Breast epithelium (tissue), 4 donors: ENCODE measurements at places on chromosomes 16 and 17.
A peak's percentile ranks its signal among the peaks of the same experiment; 100 is the strongest.

GRCh38 chr17:7997186-7997585 lies 5.2 kb upstream of the GUCY2D start:
- H3K4me1 ChIP-seq, result no peaks in the 10 kb centered on the region
- no peak overlapping the region for H3K4me3 ChIP-seq
- H3K27ac ChIP-seq, result no peak overlapping the region
- peaks cover 8% of the 10 kb centered on the region for H3K27me3 ChIP-seq
- no peaks in the 10 kb centered on the region for H3K36me3 ChIP-seq
- DNase-seq, result no peak

DNA sequence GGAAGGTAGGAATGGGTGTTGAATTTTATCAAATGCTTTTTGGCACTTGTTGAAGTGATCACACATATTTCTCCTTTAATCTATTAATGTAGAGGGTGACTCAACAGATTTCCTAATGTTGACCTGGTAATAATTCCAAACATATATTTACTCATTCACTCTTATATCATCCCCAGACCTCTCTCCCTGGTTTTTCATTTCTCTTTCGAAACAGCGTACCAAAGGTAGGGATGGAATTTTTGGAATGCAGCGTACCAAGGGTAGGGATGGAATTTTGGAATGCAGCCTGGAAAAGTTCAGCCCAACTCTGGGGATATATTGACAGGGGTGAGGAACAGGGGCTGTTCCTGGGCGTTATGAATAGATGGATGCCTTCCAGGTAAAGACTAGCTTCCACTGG lies 7.3 kb downstream of the KIF18B start:
- DNase-seq, result no peak
- no peaks in the 10 kb centered on the region for H3K36me3 ChIP-seq
- no peak overlapping the region for H3K4me3 ChIP-seq

DNA sequence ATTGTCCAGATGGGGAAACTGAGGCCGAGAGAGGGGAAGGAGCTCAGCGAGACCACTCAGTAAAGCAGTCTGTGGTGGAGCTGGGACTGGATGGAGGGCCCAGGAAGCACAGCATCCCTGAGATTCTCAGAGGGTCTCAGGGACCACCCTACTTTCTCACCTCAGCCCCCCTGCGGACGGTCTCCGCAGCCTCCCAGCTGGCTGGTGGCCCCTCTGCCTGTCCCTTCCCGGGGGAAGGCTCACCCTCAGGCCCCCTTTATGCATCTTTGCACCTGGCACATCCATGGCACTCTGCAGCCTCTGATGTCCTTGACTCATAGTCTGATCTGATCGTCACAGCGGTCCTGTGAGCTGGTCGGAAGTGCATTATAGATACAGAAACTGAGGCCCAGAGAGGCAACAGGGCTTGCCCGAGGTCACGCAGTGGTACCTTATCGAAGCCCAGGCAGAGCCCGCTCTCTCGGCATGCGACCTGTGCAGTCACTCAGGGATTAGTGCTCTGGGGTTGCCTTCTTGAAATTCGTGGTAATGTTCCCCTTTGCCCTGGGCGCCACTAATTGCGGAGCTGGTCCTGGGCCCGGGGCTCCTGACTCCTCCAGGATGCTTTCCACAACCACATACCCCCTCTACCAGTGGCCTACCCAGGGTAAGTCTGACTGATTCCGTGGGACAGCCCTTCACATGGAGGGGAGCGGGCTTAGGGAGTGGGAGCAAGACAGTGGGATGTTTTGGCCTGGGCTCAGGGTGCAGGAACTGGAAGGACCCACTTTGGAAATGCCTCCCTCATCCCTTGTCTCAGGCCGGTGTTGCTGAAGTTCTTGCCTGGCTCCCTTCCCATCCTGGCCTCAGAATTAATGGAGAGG lies 24.4 kb downstream of the RAB11FIP4 start:
- H3K4me3 ChIP-seq, result no peak overlapping the region
- no peaks in the 10 kb centered on the region for H3K27me3 ChIP-seq
- no peaks in the 10 kb centered on the region for H3K4me1 ChIP-seq
- no peak for DNase-seq

GRCh38 chr16:85003725-85004586 lies 7.4 kb downstream of the ZDHHC7 start:
- H3K27ac ChIP-seq, result peak overlapping the region; percentile 85
- no peak for DNase-seq
- H3K4me3 ChIP-seq, result peak overlapping the region; percentile 16
- no peaks in the 10 kb centered on the region for H3K36me3 ChIP-seq
- H3K4me1 ChIP-seq, result peaks cover 24% of the 10 kb centered on the region
- H3K27me3 ChIP-seq, result no peaks in the 10 kb centered on the region

DNA sequence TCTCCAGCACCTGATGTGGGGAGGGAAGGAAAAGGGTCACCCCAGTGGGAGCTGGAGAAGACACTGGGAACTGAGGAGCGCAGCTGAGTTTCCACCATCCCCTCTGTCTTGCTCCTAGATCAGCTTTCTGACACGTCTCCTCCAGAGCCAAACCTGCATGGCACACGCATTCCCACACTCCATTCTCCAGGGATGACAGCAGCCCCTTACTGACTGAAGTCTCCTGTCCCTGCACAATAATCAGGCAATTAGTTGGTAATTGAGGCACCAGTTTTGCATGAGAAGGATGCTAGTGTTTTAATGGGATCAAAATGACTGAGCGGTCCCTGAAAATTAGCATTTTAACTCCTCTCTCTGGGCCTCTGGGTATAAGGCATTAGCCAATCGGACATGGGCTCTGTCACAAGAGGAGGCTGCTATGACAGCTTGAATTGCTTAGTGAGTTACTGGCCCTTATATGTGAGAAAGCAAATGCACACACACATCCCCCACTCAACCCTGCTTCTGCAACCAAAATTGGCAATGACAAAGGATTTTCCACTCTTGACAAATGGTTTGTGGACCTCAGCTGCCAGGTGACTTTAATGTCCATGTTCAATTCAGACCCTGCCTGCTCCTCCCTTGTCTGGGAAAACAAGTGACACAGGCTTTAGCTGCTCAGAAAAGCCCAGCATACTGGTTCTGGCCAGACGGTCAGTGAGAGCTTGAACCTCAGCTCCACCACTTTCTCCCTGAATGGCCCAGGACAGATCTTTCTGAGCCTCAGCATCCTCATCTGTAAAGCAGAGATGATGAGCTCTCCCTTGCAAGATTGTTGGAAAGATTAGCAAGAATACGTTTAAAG lies 57.2 kb upstream of the SREBF1 start:
- no peaks in the 10 kb centered on the region for H3K27me3 ChIP-seq
- no peak overlapping the region for H3K4me3 ChIP-seq
- no peaks in the 10 kb centered on the region for H3K4me1 ChIP-seq

- no peak overlapping the region for H3K4me3 ChIP-seq
- no peaks in the 10 kb centered on the region for H3K27me3 ChIP-seq
These were observed 17.8 kb upstream of the MPHOSPH6 start for GRCh38 chr16:82187829-82188228.

DNA sequence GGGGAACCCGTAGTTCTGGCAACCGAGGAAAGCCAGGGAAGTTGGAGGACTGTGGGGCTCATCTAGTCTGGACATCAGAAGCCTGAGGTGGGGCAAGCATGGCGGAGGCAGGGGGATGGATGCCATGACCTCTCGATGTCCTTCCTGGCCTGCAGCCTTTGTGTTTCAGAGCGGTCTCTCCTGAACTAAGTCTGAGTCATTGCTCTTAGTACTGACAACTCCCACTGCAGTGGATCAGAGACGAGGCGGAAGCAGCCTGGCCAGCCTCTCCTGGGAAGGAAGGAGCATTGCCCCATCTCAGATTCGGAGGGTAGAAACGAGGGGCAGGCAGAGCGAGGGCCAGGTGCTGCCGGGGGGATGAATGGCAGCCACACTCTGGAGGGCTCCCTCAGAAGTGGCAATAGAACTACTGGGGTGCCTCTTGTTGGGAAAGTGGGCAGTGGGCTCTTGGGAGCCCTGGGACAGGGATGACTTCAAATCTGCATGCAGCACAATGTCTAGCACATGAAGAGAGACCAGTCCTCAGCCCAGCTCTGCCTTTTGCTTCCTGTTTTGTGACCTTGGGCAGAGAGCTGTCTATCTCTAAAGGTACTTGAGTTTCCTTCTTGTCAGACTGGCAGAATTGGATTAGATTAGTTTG lies 3.6 kb upstream of the STAC2 start:
- peaks cover 13% of the 10 kb centered on the region for H3K4me1 ChIP-seq
- no peak for DNase-seq
- H3K27ac ChIP-seq, result peak overlapping the region; percentile 29
- H3K4me3 ChIP-seq, result no peak overlapping the region
- peaks cover 7% of the 10 kb centered on the region for H3K27me3 ChIP-seq

DNA sequence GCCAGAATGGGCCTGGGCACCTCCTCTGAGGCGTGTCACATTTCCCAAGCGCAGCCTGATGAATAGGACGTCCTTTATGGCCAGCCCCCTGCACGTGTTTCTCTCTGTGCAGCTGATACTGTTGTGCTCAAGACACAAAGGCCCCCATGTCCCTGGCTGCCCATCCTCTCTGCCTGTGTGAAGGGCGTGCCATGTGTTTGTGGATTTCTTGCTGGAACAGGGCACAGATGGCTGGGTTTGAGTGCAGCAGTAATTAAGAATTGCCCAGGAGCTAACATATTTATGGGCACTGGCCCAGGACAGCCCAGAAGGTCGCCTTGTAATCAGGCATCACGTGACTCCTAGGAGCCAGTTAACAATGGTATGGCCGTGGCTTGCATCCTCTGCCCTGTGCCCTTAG lies 181.1 kb downstream of the CCDC182 start:
- no peak overlapping the region for H3K27ac ChIP-seq
- no peaks in the 10 kb centered on the region for H3K27me3 ChIP-seq
- no peaks in the 10 kb centered on the region for H3K4me1 ChIP-seq
- no peak overlapping the region for H3K4me3 ChIP-seq
- no peak for DNase-seq

DNA sequence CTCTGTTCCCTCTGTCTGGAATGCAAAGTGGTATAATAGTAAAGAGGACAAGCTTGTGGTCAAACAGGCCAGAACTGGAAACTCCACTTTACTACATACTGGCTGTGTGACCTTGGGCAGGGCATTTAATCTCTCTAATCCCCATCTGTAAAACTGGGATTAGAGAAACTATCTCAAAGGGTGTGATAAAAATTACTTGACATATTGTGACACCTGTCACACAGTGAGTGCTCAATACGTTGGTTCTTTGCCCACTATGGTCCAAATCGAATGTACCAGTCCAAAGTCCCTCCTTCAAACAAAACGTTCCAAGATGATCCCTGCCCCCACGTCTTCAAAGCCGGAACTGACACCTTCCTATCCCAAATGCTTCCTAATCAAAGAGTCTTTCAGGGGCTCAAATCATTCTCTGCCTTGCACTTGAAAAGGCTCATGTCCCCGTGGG lies 734 bp downstream of the PGAP3 start:
- H3K36me3 ChIP-seq, result no peaks in the 10 kb centered on the region
- no peaks in the 10 kb centered on the region for H3K27me3 ChIP-seq
- H3K4me3 ChIP-seq, result peak overlapping the region; percentile 60
- peaks cover 6% of the 10 kb centered on the region for H3K4me1 ChIP-seq
- H3K27ac ChIP-seq, result peak overlapping the region; percentile 90
- DNase-seq, result no peak

DNA sequence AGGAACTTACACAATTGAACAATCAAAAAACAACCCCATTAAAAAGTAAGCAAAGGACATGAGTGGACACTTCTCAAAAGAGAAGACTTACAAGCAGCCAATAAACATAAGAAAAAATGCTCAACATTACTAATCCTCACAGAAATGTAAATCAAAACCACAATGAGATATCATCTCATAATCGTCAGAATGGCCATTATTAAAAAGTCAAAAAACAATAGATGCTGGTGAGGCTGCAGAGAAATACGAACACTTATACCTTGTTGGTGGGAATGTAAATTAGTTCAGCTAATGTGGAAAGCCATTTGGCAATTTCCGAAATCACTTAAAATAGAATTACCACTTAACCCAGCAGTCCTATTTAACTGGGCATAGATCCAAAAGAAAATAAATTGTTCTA lies 301.9 kb upstream of the KCNJ16 start:
- H3K27ac ChIP-seq, result no peak overlapping the region
- no peak for DNase-seq
- no peaks in the 10 kb centered on the region for H3K36me3 ChIP-seq
- H3K4me3 ChIP-seq, result no peak overlapping the region
- no peaks in the 10 kb centered on the region for H3K4me1 ChIP-seq

DNA sequence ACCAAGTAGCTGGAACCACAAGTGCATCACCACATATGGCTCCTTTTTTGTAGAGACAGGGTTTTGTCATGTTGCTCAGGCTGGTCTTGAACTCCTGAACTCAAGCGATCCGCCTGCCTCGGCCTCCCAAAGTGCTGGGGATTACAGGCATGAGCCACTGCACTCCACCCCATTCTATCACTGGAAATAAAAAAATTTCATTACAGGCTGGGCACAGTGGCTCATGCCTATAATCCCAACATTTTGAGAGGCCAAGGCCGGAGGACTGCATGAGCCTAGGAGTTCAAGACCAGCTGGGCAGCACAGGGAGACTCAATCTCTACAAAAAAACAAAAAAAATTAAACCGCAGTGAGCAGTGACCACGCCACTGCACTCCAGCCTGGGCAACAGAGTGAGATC lies 60.1 kb downstream of the BRIP1 start:
- H3K4me3 ChIP-seq, result no peak overlapping the region
- no peak overlapping the region for H3K27ac ChIP-seq
- H3K27me3 ChIP-seq, result no peaks in the 10 kb centered on the region

DNA sequence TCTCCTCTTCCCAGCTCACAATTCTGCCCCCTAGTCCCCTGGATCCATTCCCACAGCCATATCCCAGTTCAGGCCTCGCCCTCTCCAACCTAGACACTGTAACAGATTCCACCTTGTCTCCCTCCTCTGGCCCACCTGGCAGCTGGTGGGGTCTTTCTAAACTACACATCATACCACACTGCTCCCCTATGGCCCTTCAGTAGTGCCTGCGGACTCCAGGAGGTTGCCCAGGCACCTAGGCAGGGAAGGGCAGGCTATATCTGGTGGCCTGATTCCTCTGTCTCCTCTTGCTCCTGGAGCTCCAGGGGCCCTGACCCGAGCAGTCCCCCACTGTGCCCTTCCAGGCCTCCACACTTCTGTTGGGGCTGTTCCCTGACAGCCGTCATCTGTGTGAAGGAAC lies 64.5 kb downstream of the SMPD3 start:
- no peak overlapping the region for H3K4me3 ChIP-seq
- no peaks in the 10 kb centered on the region for H3K27me3 ChIP-seq
- H3K36me3 ChIP-seq, result no peaks in the 10 kb centered on the region
- H3K4me1 ChIP-seq, result no peaks in the 10 kb centered on the region
- H3K27ac ChIP-seq, result no peak overlapping the region

DNA sequence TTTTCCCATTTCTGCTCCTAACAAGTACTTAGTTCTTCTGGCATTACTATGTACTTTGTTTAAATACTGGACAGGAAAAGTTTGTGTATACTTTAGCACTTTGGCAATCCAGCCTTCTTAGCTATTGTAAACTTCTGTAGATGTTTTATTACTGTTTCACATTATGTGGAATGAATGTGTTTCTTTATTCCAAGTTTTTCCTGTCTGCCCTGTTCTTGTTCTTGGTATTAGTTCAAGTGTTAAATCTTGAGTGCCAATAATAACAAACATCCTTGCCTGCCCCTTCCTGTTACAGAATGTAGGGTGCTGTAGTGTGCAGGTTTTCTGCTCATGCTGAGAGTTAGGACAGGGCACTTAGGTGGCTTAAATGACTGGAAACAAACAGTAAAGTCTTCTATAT lies 7.3 kb upstream of the CAPNS2 start:
- H3K4me3 ChIP-seq, result no peak overlapping the region
- no peak for DNase-seq
- H3K27ac ChIP-seq, result peak overlapping the region; percentile 5
- peaks cover 5% of the 10 kb centered on the region for H3K4me1 ChIP-seq
